EH (cell line): ENCODE measurements at places on chromosomes 5 and 9.

GRCh38 chr9:35085078-35085477 lies 5.3 kb upstream of the FANCG start:
- no peak for DNase-seq

DNA sequence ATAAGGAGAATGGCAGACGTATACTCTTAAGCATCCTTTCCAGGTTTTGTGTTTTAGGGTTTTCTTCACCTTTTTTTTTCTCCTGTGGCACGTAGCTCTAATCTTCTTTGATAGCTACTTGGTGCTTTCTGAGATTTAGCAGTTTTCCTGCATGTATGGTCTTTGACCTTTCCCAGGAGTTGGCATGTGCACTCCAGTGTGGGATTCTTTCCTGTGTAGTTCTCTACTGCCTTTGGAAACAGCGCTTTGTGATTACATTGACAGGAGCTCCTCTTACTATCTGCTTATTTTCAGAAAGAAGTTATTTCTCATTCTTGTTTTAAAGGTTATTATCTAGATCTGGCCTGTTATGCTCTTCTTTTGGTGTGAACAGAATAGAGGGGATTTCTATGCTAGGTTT lies 65.5 kb downstream of the UNC13B start:
- DNase-seq = no peak

- DNase-seq = peak; percentile 79
Measured at GRCh38 chr9:133991964-133992779, at the start of gene VAV2. Gene VAV2 (minus strand): TSS chr9:133992324. CDS start chr9:133992278, 46 bp downstream.

DNA sequence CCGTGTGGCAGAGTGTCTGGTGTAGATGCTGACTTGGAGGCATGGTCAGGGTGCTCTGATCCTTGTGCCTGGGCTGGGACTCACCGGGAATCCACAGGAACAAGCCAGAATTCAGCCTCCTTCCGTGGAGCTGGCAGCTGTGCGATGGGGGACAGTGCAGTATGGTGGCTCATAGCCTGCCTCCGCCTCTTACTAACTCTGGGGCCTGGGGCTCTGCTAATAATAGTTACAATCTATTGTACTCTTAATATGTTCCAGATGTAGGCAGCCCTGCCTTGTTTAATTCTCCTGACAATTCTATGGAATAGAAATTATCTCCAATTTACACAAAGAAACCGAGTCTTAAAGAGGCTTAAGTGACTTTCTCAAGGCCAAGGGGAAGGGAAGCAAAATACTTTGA lies 77.6 kb downstream of the PCDH1 start:
- peak; percentile 47 for DNase-seq

- DNase-seq = no peak
Measured at GRCh38 chr5:178123966-178124925, 6.6 kb upstream of the RMND5B start.
